ENCODE measurements at places on chromosomes 13 and 19.

DNA sequence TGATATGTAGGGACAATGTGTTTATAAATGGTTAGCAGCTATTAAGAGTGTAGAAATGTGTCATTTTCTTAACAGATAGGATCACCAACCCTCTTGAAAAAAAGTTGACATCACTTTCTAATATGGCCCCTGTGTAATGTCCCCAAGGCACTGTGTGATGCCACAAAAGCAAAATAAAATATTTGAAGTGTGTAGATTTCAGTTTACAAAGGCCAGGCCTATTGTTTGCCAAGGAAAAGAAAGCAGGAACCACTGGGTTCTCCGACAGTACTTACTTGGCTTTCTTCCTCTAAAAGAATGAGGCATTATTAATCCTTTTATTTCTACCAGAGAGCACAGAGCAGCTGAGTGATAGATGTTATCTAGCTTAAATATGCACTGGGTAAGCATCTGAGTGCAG, 10.5 kb upstream of the GJA3 start:
- DNase-seq = no peak

- DNase-seq = no peak
Measured at GRCh38 chr19:46192992-46193650, 36.4 kb upstream of the IGFL1 start.

GRCh38 chr13:23022704-23023103, 158.1 kb upstream of the SGCG start:
- no peak for DNase-seq

DNA sequence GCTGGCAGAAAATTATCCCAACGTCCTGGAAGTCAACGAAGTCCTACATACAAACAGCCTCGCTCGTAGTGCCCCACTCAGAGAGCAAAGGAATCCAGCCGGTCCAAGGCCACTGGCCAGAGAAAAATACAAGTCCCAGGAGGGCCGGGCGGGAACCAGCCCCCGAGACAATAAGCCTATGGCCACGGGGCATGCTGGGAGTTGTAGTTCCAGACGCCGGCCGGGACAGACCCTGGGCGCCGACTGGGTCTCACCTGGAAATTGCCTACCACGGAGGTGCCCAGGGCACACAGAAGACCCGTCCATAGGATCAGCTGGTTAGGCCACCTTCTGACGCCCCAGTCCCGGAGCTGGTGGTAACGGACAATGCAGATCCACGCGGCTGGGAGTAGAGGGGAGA, 5.4 kb downstream of the TMEM150B start:
- DNase-seq = no peak

DNA sequence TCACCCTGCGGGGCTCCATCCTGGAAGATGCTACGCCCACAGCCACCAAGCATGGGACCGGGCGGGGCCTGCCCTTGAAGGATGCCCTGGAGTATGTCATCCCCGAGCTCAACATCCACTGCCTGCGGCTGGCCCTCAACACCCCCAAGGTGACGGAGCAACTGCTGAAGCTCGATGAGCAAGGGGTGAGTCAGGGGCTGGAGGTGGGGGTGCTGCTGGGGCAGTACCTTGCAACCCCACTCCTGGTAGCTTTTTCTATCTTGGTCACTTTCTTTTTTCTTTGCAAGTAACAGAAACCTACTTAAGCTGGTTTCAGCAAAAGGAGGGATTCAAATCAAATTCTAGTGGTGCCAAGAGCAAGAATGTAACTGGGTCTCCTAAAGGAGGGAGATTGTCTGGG, 124.1 kb downstream of the DPF1 start:
- DNase-seq = no peak

DNA sequence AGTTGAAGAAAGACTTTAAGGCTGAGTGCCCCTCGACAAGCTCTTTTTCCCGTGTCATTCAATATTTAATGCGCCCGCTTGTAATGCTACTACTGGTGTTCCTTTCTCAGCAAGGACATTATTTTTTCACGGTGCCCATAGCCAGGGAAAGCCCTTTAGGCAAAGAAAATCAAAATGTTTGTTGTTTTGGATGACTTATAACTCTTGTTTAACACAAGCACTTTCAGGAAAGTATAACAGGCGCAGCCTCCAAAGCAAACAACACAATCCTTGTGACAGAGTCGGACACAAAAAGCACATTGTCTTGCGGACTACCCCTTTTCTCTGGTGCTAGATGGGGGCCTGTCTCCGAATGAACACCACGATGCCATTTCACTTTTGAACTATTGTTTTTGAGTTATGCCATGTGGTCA, 12.4 kb downstream of the ZIC5 start:
- DNase-seq = no peak

DNA sequence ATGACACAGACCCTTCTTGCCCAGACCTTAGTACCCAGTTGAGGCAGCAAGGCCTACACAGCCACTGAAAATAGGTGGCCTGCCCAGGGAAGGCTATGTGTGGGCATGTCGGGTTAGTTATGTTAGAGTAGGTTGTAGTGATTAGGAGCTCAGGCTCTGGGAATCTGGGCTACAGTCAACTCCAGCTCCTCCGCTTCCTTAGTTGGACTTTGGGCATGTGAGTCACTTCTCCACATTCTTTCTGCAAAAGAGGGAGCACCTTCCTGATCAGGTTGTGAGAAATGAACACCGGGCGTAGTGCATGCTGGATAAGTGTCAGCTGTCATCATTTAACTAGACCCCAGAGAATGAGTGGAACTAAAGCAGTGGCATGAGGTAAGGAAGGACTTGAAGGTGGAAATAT, 64.8 kb downstream of the ARHGAP35 start:
- DNase-seq = no peak

GRCh38 chr19:18119717-18120105, 22.1 kb downstream of the MAST3 start:
- DNase-seq = no peak
